ENCODE measurements at places on chromosomes 3 and 15.

DNA sequence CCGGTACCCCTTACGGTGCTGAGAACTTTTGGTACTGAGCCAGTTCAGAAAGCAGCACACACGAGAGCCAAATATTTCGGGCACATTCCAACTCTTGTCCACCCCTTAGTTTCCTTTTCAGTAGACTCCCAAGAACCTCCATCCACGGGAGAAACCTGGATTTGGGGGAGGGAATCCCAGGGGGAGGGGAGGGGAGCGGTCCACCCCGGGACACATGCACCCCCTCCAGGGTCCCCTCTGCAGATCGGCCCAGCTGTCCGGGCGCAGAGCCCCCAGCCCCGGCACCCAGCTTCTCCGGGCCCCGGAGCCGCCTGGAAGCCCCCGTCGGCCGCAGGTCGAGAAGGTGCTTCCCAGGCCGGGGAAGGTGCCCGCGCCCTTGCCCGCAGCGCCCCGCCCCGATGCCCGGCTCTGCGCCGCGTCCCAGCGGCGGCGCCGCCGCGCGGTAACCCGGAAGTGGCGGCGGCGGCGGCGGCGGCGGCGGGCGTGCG, 455 bp upstream of the ABHD17C start:
- DNase-seq = no peak

GRCh38 chr3:111810909-111811308, 48.2 kb upstream of the PHLDB2 start:
- no peak for DNase-seq

DNA sequence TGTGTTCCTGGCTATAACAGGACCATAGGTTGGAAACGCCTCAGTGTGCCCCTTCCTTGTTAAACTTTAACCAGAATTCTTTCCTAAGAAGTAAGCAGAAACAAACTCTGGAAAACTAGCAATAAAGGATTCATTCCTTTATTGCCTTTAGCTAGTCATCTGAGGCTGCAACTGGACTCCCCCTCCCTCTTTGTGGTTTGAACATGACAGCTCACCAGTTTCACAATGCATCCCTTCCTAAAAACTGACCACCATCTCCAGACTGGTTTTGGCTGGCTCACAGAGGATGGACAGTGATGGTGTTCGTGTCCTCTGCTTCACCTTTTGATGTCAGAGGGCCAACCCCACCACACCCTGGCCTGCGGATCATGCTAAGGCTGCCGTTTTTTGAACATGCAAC, 27.9 kb upstream of the TGFBR2 start:
- DNase-seq = no peak

DNA sequence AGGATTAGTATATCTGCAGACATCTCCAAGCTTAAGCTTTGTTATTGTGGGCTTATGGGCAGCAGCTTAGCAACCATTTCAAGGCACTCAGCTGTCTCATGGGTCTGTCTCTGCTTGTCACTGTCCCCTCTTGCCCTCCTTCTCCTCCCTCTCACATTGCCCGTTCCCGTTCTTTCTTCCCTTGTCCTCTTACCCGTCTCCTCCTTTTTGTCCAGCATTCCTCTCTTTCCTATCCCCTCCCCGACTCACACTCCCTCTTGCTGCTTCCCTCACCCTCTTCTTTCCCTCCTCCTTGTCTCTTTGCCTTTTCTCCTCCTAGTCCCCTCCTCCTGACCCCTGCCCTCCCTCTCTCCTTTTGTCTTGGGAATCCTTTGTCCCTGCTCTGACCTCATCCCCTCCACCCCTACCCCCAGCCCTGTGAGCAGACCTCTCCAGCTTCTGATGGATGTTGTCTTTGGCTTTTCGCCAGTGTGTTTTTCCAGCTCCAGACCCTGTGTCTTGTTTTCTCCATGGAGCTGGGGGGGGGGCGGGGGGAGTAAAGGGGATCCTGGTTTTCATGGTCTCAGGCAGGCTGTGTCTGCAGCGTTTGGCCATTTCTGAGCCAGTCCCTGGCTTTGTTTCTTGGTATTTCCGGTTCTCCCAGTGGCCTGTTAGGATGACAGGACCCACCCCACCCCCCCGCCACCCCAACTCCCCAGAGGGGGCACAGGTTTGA, 47.9 kb upstream of the TRAK1 start:
- no peak for DNase-seq

DNA sequence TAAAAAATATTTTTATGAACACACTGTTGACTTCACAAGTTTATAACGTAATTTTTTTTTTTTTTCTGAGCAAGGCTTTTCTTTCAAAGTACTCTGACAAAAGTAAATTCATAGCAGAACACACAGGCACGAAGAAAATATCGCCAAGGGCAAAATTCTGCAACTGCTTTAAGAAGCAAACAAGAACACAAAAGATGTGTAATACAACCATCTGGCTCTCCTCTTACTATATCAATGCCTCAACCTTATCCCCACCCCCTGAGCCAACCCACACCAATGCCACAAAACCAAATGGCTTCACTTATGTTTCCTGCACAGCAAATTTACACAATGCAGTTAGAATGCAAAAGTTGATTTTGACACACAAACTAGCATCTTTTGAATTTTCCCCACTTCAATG, 274.2 kb downstream of the FOXP1 start:
- DNase-seq = no peak

GRCh38 chr3:124275412-124275811, 283.5 kb upstream of the ROPN1 start:
- DNase-seq = no peak

GRCh38 chr3:31226346-31226745, 306.4 kb upstream of the STT3B start:
- DNase-seq = no peak

- no peak for DNase-seq
Measured at GRCh38 chr15:70461992-70462391, 301.4 kb downstream of the UACA start.

- no peak for DNase-seq
Measured at GRCh38 chr3:136604961-136605360, 147.2 kb downstream of the STAG1 start.

- no peak for DNase-seq
Measured at GRCh38 chr3:148680289-148680688, 17.4 kb upstream of the AGTR1 start.

GRCh38 chr3:14202874-14203520, 24.4 kb downstream of the LSM3 start:
- DNase-seq = no peak

DNA sequence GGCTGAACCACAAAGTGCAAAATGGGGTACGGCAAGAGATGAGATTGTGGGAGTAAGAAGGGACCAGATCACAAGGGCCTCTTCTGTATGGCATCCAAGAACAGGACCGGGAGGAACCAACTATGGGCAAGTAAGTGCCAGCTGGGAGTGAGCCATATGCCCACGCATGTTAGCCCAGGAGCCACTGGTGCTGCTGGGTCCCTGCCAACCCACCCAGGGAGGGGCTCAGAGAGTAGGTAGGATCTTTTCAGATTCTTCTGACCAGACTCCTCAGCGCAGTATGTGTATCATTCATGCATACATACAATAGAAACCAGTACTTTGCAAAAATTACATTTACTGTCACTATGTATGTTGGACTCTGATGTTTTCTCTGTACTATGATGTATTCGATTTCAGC, 54.0 kb downstream of the RAB11A start:
- DNase-seq = no peak

GRCh38 chr3:74273091-74273490, 341.4 kb downstream of the CNTN3 start:
- no peak for DNase-seq

DNA sequence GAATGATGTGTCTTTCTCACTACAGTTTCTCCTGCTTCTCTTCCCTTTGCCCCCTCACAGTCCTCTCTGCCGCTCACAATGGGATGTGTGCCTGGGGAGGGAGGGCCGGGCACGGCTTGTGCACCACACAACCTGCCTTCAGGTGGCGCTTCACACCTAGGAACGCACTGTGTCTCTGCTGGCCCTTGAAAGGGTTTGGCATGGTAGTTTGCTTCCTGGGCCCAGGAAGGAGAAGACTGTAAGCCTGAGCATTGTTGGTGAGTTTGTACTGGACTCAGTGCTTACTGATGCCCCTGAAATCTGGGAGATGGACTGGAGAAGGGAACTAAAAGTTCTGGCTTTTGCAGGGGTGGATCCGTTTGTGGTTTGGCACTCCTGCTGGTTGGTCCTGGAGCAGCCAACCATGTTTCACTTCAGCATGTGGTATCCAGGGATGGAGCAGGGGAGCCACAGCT, 9.2 kb downstream of the ALPK3 start:
- no peak for DNase-seq

GRCh38 chr3:156536524-156537316, 18.2 kb downstream of the SSR3 start:
- DNase-seq = no peak

- peak; percentile 36 for DNase-seq
Measured at GRCh38 chr3:14144423-14145075, 19.7 kb downstream of the TMEM43 start.

GRCh38 chr3:161031134-161031533, 74.0 kb downstream of the B3GALNT1 start:
- no peak for DNase-seq

GRCh38 chr3:159795681-159796175, 192.9 kb upstream of the IL12A start:
- DNase-seq = no peak

GRCh38 chr3:53186726-53187125, 25.7 kb downstream of the PRKCD start:
- DNase-seq = no peak

GRCh38 chr3:43159876-43160255, 54.0 kb upstream of the POMGNT2 start:
- no peak for DNase-seq

DNA sequence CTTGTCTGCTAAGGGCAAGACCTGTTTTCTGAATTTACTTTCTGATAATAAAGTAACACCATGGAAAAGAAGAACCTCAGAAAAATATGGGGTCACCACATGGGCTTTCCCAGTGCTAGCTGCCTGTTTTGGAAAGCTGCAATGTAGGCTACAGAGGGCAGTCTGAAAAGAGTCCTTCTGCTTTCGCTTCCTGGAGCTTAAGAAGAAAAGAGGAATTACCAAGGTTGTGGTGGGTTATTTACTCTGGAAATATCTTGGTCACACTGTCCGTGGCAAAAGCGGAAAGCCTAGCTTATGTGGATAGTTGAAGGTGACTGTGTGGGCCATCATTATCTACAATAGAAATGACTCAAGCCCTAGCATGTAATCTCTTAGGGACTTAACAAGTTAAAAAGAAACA, 31.7 kb upstream of the IP6K2 start:
- DNase-seq = no peak

DNA sequence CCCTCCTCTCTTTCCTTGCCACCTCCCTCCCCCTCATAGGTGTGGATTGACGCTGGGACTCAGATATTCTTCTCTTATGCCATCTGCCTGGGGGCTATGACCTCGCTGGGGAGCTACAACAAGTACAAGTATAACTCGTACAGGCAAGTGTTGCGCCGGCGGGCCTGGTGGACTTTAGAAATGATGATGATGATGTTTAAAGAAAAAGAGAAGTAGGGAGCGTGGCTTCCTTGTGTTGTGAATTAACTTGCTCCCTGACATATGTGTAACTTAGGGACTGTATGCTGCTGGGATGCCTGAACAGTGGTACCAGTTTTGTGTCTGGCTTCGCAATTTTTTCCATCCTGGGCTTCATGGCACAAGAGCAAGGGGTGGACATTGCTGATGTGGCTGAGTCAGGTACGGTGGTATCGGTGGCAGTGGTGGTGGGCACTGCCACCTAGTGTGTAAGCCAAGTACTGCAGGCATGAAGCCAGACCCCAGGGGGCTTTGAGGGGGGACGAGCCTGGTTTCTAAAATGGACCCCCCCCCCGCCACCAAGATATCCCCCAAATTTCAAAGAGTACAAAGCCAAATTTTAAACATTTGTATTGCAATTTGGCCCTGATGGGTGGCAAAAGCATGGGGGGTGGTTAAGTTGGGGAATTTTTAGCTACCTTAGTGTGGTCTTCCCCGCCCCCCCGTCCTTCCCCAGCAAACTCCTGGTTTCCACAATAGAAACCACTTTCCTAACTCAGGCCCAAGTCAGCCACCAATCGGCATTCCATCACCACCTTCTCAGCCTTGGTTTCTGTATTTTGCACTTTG, 65.6 kb downstream of the SLC6A6 start:
- DNase-seq = no peak

DNA sequence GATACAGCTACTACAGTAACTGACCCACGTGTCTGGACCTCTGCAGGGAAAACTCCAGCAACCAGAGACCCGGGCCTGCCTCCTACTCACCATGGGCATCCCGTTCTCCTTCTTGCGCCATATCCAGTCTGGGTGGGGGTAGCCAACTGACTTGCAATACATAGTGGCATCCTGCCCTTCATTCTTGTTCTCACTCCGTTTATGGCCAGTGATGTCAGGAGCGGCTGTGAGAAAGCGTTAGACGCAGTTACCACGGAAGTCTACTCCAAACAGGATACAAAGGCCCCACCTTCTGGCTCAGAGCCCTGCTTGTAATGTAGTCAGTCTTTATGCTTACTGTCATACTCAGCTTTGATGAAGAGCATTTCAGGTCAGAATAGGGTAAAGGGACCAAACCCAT, 59.6 kb downstream of the NPTN start:
- no peak for DNase-seq

DNA sequence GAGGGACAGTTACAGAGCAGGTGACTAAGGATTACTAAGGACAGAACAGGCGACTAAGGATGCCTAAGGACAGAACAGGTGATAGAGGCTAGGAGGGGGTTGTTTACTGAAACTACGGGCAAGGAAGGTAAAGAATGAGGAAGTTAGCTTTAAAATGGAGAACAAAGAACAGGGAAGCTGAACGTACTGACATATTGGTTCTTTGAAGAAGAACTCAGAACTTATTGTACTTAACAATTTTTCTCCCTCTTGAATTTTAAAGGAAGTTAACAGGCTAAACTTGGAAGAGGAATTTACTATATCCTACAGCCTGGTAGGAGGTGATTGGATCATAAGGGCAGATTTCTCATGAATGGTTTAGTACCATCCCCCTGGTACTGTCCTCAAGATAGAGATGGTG, 290.2 kb downstream of the SHQ1 start:
- DNase-seq = no peak

GRCh38 chr3:76585794-76586392, 454.0 kb upstream of the ROBO2 start:
- no peak for DNase-seq

DNA sequence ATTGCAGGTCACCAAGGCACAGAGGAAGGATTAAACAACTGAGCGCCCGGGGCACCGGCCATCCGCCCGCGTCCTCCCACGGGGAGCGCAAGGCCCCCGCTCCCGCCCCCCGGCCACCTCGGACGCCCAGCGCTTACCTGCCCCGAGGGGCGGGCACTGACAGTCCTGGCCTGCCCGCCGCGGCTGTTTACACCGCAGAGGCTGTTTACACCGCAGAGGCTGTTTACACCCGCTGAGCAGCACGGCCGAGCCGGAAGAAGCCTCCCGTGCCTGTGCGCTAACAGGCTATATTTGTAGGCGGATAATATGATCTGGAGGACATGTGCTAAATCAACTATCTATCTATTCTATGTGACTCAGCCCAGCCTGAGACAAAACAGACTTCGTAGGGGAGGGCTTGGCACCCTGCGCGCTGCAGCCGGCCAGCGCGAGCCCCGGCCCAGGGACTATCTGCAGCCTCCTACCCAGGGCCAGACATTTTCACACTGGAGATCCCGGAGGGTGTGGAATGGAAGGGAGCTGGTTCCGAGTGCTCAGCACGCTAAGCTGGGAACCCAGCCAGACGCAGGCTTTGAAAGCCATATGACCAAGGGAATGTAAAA, at the start of gene LRRC2:
Gene LRRC2, minus strand, starts transcription at position 263 of the 602 bp plus-strand sequence. CDS start 14,711 bp downstream, outside the sequence.
- DNase-seq = no peak

GRCh38 chr15:41323611-41324010, 8.8 kb downstream of the OIP5 start:
- DNase-seq = no peak

Data from NCI-H1417 treated with DMSO at 0.1 percent for 48 hours (cell line).